ENCODE measurements at places on chromosomes 12 and 14.

- DNase-seq, result no peak
Measured at GRCh38 chr14:75369506-75369905, 58.3 kb upstream of the JDP2 start.

- DNase-seq, result no peak
Measured at GRCh38 chr12:15530361-15530760, 208.1 kb downstream of the PTPRO start.

- DNase-seq, result no peak
Measured at GRCh38 chr14:97544571-97544970, 747.4 kb downstream of the VRK1 start.

DNA sequence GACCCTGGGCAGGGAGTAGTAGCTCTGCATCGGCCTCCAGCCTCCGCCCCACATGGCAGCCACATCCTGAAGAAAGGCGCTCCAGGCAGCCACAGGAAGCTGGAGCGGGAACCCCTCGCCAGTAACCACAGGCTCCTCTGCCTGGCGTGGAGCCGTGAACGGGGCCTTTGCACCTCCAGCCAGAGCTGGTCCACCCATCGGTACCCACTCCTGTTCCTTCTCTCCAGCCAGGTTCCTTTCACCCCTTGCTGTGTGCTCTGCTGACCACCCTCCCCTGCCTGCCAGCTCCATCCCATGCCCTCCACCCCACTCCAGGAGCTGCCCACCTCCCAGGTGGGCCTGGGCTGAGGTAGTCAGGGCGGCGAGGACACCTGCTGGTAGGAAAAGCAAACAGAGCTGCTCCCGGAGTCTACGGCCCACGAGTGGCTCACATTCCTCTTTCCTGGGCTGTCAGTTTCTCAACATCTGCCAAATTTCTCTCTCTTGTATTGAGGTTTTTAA is 2.7 kb downstream of the TGFB3 start:
- peak; percentile 4 for DNase-seq

DNA sequence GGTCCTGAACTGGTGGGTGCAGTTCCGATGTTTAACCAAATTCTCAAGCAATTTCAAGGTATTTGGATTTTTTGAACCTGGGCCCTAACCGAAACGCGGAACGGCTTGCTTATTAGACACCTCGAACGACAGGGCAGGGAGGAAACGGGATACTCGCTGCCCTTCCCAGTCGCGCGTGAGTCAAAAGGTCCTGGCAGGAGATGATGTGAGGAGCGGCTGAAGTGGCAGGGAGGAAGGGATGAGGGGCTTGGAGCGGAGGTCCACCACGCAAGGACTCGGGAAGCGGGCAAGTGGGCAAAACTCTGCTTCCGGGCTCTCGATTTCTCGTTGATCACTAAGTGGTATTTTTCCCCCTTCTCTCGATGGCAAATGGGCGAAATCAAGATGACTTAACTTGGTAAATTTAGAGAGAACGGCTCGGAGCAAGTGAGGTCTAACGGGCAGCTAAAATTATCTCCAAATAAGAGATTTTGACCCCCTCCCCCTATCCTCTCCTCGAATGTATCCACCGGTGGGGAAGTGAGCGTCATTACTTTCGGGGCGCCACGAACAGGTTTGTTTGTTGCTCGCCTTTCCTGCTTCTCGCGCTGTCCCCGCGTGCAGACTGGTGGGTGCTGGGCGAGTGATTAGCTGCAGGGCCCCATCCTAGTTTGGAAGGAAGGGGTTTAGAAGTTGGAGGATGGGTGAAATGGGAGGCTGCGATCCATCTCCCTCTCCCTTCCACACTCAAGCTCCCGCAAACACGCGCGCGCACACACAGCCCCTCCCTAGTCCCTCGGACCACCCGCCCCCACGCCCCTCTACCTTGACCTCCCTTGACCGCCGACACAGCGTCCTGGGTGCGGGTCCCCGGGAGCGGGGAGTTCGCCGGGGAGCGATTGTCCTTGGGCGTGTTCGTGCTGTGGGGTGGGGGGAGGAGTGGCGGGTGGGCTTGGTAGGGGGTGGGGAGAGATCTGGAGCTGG is 986 bp upstream of the NTF3 start:
- DNase-seq, result no peak

DNA sequence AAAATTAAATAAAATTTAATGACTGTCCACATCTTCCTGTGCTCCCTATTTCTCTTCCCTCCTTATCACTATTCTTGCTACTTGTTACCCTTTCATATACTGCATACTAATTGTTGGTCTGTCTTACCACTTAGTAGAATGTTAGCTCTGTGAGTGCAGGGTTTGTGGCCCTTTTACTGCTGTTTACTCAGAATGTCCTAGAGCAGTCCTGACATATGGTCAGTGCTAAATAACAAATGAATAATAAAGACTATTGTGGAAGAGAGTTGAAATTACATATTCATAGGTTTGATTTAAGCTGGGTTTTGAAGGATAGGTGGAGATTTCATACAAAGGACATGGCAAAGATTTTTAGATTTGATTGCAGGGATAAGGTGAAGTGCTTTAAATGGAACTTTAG is 24.5 kb downstream of the KTN1 start:
- DNase-seq, result no peak

DNA sequence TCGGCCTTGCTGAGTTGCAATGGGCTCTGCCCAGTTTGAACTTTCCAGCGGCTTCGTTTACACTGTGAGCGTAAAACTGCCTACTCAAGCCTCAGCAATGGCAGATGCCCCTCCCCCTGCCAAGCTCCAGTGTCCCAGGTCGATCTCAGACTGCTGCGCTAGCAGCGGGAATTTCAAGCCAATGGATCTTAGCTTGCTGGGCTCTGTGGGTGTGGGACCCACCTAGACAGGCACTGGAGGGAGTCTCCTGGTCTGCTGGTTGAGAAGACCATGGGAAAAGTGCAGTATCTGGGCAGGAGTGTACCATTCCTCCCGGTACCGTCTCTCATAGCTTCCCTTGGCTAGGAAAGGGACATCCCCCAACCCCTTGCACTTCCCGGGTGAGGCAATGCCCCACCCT is 88.2 kb downstream of the KLHL28 start:
- DNase-seq, result no peak

- DNase-seq, result no peak
Measured at GRCh38 chr12:109885616-109886015, 5.3 kb upstream of the GLTP start.

- DNase-seq, result no peak
Measured at GRCh38 chr12:26786865-26787514, 46.0 kb downstream of the ITPR2 start.

DNA sequence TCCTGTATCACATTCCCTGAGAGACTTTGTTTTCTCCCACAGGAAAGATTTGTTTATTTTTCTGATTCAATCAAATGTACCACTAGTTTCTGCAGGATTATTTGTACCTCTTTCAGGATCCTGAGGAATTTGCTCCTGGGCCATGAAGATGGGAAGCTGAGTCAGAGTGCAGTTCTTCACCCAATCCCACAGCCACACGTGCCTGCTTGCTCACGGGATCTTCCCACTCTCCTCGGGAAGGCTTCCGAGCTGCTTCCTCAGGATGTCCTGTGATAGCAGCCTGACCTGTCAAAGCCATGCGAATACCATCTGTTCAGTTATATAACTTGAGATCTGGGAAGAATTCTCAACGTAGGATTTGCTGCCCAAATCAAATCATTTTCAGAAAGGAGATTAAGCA is 41.8 kb upstream of the HIF1A start:
- no peak for DNase-seq

DNA sequence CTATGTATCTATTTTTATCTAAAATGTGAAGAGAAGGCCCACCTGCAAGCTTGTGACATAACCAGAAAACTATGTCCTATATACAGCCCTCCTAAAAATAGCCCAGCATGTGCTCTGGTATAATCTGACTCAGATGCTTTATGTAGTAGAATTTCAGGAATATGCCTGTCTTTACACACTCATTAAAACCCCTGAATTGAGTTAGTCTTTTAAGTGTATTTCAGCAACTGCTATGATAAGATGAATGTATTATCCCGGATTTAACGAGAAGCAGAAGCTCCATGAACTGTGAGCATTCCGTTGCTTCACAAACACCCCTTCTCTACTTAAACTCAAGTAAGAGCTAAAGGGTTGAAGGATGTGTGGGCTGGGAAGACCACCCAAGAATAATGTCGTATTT is 89.9 kb upstream of the PRICKLE1 start:
- DNase-seq, result no peak

GRCh38 chr14:94545131-94545841 is 16.0 kb upstream of the SERPINA4 start:
- no peak for DNase-seq

DNA sequence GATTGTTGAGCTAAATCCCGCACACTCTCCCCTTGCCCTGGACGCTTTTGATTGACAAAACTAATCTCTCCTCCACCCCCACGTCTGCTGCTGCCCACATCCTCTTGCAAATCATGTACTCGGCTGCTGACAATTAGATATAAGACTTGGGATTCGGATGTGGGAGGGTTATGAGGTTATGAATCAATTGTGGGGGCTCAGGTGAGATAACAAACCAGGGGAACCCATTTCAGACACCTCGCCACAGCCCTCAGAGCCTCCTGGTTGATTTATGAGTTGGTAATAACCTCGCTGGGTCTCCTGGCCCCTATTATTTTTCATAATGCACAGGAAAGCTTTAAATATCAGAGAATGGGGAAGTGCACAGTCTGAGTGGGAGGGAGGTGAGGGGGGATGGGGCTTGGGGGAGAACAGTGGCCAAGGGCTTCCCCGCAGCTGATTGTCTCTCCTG is 449.9 kb downstream of the DPF3 start:
- DNase-seq, result no peak

DNA sequence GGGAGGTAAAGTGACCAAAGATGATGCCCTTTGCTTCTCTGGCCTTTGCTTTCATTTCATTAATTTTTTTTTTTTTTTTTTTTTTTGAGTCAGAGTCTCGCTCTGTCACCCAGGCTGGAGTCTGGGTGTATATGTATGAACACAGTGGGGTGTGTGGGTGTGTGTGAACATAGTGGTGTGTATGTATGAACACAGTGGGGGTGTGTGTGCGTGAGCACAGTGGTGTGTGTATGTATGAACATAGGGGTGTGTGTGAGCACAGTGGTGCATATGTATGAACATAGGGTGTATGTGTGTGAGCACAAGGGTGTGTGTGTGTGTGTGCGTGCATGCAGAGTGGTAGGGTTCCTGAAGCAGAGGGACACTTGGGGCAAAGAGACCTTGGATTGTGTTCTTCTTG is 9.6 kb downstream of the KLC1 start:
- no peak for DNase-seq

DNA sequence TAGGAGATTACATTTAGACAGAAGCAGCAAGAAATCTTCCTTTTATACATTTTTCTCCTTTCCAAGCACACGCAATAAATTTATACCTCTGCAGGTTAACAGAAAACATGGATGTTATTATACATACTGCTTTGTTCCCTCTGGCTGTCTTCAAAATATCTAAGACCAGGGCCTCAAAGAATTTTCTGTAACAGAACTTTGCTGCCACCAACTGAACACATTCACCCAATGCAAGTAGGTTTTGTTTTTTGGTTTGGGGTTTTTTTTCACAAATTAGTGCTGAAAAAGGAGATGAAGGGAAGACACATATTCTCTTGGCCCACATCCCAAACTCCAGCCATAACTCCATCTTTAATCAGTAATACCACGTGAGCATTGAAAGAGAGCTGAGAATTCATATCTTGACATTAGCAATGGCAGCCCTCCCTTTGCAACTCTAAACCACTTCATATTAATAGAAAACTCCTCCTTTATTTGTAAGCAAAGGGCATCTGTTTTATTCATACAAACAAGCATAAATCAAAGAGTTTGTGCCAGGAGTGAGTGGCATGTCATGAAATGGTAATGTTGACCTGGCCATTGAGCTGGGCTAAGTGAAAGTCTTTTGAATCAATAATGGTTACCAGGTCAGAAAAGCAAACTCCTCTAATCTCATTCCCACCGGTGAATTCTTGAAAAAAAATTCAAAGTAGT is 150.8 kb upstream of the FSCB start:
- peak; percentile 25 for DNase-seq

- DNase-seq, result peak; percentile 76
Measured at GRCh38 chr14:67820428-67820971, 921 bp downstream of the RAD51B start.

GRCh38 chr14:36939265-36939664 is 233.1 kb downstream of the SLC25A21 start:
- no peak for DNase-seq

GRCh38 chr14:53621433-53621832 is 335.2 kb downstream of the BMP4 start:
- no peak for DNase-seq

DNA sequence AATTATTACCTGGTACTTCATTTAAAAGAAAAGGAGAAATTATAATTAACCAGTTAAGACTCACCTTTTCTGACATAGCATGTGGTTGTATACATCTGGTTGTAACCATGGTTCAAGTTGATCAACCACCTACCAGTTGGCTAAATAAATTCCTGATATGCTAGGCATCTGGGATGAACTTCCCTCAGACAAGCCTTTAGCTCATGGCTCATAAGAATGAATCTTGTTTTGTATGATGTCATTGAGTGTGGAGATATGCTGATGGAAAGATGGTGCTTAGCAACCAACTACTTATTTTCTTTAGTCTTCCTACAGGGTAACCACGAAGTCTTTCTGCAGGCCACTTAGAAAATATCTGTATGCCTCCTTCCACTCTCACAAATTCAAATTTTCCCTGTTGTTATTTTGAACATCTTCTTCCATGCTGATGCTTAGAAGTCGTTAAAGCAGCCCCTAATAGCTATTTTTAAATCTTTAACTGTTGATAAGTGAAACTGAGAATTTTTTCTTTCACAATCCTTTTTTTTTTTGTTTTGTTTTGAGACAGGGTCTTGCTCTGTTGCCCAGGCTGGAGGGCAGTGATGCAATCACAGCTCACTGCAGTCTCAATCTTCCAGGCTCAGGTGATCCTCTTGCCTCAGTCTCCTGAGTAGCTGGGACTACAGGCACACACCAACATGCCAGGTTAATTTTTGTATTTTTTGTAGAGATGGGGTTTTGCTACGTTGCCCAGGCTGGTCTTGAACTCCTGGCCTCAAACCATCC is 51.9 kb upstream of the PTHLH start:
- peak; percentile 23 for DNase-seq

DNA sequence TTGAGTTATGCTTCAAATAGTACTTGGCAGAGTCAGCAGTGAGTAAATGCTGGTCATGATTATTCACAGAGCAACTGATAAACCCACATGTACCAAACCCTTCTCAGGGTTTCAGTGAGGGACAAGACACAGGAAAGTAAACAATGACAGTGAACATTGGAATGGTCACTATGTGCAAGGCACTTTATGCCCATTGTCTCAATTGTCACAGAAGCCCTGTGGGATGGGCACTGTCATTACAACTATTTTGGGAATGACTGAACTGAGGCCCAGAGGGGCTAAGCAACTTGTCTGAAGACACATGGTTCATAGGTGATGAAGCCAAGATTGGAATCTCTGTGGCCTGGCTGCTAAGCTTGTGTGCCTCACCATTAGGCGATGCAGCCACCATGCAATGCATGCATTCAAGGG is 238.5 kb downstream of the RBM19 start:
- peak; percentile 8 for DNase-seq
